ENCODE measurements at places on chromosomes 4 and X.

DNA sequence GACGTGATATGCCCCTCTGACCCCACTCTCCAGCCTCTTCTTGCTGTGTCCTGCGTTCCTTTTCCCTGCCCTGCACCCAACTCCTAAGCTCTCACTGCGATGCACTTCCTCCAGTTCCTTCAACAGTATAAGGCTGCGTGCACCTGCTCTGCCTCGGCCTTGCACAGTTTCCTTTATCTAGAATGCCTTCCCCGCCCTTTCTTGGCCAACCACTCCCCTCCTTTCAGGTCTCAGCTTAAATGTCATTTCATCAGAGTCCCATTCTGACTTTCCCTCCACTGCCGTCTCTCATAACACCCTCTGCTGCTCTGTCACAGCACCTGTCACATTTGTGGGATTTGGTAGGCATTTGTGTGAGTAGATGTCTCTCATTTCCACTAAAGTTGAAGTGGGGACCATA is 58.4 kb upstream of the NEIL3 start:
- no peak for DNase-seq

DNA sequence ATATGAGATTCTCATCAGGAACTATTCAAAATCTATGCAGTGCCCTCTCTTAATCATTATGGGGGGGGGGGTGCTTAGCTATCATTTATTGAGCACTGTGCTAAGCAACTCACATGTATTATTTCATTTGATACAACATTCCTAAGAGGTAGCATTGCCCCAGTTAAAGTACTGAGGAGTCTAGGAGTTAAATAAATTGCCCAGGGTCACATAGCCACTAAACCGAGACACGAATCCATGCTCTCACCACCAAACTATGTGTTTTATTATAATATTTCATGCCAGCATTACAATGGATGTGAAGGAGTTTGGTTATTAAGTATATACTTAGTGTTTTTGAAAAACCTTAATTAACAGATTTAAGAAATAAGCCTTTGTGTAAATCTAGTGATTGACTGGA is 131.4 kb downstream of the CBR4 start:
- no peak for DNase-seq

GRCh38 chrX:55874807-55875206 is 157.3 kb downstream of the RRAGB start:
- DNase-seq: no peak

DNA sequence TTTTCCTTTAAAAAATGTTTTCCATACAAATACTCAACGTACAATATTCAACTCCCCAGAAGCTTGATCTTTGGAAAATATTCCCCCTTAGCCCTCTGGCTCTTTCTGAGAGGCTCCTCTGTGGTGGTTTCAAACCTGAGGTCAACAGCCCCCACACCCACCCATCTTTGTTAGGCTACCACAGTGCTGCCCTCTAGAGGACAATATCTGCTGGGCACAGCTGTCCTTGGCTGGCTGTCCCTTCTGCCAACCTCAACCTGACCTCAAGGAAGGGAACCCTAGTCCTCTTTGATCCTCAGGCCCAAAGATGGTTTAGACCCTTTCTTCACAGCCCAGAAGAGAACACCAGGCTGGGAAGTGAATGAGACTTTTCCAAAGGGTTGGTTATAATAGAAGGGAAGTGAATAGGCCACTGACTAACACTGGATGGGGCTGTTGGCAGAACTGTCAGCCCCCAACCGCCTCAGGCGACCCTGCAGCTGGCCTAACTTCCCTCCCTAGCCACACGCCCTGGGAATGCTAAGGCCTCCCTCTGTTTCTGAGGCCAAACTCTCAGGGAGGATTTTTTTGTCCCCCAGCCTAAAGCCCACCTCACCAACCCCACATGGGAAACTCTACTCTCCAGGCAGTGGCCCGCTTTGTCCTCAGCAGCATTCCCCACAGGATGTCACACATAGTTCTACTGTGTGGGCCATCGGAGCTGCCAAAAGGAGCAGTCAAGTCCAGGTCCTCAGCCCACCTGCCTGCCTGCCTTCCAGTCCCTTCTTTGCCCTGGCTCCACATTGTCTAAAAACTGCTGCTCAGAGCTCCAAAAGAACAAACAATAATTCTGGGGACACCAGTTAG is 34.3 kb downstream of the NYX start:
- DNase-seq: no peak

- DNase-seq: no peak
Observed at GRCh38 chr4:104751468-104751867, 256.8 kb upstream of the CXXC4 start.

- no peak for DNase-seq
Observed at GRCh38 chr4:47050761-47051725, 19.7 kb downstream of the GABRB1 start.

- peak; percentile 60 for DNase-seq
Observed at GRCh38 chr4:155705664-155706063, 39.0 kb downstream of the GUCY1A1 start.

DNA sequence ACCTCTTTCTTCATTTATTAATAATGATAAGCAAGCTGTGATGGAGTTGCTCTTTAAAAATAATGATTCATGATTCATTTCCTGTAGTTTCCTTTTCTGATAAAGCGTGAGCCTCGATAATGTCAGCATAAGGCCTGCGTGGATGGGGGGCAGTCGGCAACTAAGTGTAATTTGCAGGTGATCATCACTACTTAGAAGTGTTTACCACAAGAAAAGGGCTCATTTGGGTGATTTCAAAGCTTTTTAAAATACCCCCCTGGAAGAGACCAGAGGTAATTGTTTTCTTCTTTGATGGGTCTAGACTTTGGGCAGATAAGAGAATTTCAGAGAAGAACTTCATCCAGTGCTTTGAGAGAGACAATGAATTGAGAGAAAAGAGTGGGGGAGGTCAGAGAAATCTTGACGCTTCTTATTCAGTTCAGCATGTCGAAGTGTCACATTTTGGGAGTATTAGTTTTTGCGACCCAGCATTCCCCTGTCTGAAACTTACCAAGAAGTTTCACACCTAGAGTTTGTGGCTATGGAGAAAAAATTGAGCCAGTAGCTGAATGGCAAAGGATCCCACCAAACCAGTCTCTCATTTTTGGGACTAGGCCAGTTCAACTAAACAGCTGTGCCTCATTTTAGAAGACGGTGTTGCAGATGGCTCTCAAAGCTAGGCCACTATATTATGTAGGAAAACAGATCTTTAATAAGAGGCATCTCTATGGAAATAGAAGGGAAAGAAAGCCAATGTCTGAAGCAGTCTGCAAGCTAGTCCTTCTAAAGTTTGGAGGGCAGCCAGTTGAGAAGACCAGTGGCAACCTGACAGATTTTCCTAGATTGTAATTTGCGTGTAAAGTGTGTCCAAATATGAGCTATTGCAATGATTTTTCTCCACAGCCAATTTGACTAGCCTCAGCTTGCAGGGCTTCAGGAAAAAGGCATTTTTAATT is 171.0 kb upstream of the PPP1R2C start:
- no peak for DNase-seq

DNA sequence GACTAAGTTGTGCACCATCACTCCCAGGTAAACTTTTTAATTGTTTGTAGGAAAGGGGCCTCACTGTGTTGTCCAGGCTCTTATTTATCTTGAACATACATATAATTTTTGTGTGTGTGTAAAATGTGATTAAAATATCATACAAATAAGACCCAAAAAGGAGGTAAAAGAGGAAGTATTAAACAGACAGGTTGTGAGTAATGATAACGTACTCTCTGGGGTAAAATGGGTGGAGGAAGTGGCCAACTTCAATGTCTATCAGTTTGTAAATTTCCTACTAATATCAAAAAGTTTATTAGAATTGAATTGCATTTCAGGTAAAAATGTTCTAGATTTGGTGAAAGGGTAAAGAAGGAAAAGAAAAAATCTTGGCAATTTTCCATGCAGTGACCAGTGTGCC is 48.8 kb downstream of the SULT1E1 start:
- no peak for DNase-seq
